ENCODE measurements at places on chromosomes 5 and 9.

GRCh38 chr5:56512313-56512996 lies 279.3 kb upstream of the ANKRD55 start:
- no peak for DNase-seq

GRCh38 chr9:98117984-98118639 lies 910 bp downstream of the TRIM14 start:
- DNase-seq = peak; percentile 59

GRCh38 chr5:108415726-108416125 lies 33.8 kb upstream of the FBXL17 start:
- no peak for DNase-seq

DNA sequence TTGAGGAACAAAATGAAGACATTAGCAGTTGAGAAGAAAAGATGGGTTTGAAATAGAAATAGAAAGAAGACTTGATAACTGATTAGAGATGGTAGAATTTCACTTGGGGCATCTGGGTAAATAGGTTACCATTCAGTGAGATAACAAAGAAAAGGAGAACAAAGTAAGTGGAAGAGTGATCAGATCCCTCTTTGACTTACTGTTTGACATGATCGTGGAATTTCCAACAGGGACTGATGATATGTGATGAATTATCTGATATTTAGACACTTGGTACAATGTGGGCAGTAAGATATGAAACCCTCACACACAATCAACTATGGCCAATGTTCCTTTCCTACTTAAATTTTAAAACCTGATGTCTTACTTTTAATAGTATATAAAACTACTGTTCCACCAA lies 70.1 kb upstream of the STARD4 start:
- DNase-seq = no peak

GRCh38 chr5:112551419-112552032 lies 132.4 kb upstream of the EPB41L4A start:
- DNase-seq = peak; percentile 54

DNA sequence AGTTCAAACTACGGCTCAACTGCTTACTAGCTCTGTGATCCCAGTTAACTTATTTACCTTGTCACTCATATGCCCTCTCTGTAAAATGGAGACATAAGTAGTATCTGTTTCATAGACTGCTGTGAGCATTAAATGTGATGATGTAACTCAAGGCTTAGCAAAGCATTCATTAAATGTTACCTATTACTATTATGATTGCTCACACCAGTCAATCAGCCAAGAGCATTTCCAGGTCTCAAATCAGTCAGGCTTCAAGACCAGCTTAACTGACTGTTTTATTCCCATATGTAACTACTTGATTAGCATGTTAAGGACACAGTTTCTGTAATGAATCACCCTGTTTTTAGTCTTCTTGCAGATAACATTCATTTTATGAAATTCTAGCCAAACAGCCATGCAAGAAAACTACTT lies 413.3 kb downstream of the MLLT3 start:
- no peak for DNase-seq

DNA sequence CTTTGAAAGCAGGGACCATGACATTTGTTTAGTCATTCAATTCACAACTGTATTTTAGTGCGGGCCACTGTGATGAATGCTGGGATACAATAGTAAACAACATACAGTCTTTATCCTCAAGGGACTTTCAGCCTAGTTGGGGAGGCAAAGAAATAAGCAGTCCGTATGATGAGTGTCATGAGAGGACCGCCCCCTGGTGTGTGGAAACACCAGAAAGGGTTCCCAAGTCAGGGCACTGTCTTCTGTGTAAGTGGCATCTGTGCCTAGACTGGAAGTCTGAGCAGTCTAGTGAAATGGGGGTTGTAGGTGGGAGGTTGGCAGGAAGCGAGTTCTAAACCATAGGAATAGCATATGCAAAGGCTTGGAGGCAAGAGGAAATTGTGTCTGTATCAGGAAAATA lies 6.8 kb downstream of the C9orf43 start:
- no peak for DNase-seq

GRCh38 chr9:126526218-126527108 lies 87.3 kb upstream of the LMX1B start:
- no peak for DNase-seq

DNA sequence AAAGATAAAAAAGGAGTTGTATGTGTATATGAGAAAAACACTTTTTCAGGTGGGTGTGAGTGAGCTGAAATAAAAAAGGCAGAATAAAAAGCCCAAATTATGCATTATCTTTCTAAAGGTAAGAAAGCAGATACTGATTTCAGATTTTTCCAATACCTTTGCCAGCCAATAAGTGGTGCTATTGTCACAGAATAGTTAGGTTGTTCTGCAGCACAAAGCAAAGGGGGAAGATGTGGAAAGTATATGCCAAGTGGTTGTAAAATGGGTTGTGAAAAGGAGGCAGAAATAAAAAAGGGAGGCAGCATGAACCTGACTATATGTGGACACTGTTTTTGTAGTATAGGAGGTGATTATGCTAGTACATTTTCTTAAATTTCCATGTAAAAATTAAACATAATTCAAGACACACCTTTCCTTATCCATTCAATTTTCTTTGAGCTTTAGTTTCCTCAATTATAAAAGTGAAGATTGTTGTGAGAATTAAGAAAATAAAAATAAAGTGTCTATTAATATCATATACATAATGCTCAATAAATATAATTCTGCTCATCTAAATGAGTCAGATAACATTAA lies 106.7 kb downstream of the SMIM15 start:
- peak; percentile 58 for DNase-seq

- DNase-seq = peak; percentile 36
These were observed 722 bp downstream of the TBC1D9B start for GRCh38 chr5:179906795-179907555.

DNA sequence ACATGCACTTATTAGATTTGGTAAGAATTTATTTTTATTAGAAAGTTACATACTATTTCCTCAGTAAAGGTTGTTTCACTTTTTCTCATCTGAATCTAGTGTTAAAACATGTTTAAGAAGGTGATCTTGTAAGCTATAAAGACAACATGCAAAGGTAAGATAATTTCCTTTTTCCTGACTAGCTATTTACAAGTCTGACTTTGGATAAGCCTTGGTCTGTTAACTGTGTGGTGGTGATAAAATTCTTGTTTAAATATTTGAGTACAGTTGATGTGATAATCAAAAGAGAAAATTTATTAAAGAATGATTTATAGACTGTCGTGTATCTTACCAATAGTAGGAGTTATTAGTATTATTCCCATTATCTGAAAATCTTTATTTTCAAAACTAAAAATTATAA lies 36.9 kb upstream of the GPR21 start:
- no peak for DNase-seq

- DNase-seq = peak; percentile 33
These were observed 10.3 kb downstream of the ITGA2 start for GRCh38 chr5:52999344-52999949.

DNA sequence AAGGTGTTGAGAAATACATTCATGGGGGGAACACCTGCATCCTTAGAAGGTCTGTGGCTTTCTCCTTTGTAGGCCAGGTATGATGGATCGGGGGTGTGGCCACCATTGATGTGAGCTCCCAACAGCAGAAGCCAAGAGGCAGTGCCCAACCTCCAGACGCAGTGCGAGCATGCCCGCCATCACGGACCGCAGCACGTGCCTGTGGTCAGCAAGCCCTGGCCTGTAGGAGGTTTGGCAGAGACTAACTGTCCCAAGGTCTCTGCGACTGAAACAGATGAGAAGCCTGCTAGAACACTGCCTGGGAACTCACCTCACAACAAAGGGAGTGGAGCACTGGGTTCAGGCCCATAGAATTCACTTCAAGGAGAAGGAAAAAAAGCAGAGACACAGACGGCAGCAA lies 31.9 kb upstream of the ZNF354A start:
- DNase-seq = no peak

DNA sequence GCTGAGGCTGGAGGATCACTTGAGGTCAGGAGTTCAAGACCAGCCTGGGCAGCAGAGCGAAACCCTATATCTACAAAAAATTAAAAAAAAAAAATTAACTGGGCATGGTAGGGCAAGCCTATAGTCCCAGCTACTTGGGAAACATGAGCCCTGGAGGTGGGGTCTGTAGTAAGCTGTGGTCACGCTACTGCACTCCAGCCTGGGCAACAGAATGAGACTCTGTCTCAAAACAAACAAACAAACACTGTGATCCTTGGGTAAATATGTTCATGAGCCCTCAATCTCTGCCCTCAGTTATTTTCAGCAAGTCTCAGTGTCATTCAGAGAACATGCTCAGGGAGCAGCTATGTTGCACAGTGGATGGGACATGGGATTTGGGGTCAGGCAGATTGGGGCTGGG lies 76.2 kb downstream of the PTTG1 start:
- no peak for DNase-seq

- no peak for DNase-seq
These were observed 23.5 kb downstream of the IL7R start for GRCh38 chr5:35880156-35880555.
